ENCODE measurements at places on chromosomes 16 and 17.
A peak's percentile ranks its signal among the peaks of the same experiment; 100 is the strongest.

DNA sequence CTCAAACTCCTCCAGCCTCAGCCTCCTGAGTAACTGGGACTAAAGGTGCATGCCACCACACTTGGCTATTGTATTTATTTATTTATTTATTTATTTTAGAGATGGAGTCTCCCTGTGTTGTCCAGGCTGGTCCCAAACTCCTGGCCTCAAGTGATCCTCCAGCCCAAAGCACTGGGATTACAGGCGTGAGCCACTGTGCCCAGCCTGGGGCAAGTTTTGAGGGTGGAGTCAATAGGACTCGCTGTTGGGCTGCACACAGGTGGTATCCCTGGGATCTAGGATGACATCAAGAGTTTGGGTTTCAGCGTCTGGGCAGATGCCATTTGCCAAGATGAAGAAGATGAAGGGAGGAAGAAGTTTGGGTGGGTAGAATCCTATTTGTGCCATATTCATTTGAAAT lies 213.9 kb downstream of the GSG1L start:
- DNase-seq = no peak

DNA sequence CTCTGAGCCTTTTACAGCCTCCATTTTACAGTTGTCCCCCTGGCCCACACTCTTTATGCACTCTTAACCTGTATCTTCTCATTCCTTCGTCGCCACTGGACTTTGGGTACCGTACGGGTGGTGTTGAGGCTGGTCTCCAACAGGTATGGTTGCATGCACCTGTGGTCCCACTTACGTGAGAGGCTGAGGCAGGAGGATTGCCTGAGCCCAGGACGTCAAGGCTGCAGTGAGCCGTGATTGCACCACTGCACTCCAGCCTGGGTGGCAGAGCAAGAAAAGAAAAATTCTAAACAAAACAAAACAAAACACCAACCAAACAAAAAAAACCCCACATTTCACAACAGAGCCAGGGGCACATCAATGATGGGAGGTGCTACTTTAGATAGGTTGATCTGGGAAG lies 14.4 kb upstream of the TMEM98 start:
- DNase-seq = no peak

- DNase-seq = no peak
These were observed 30.2 kb downstream of the SALL1 start for GRCh38 chr16:51120730-51121347.

DNA sequence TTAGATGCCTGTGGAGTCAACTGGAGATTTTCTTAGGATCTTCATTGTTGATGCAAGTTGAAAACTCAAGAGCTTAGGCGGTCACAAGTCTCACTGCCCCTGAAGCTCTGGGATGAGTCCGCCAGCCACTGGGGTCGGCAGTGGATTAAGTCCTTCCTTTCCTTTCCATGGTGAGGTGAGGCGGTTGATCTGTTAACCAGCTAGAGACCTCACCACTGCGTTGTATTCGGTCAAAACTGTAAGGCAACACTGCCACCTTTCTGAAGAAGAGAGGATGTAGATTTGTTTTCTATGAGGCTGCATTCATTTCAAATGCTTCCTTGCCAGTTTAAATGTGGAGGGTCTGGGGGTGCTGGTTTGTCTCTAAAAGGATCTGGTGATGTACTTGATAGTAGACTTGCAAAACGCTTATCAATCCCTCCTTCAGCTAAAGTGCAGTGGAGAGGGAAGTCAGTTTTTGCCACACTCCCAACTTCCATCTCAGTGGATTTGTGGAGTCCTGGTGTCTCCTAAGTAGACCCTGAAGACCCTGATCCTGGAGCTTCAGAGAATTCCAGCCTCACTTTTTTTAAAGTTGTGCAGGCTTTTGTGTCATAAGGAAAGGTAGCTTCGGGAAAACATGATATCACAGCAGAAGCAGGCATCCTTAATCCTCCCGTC lies 1.7 kb downstream of the MYOCD start:
- DNase-seq = peak; percentile 65

- DNase-seq = no peak
These were observed 95.0 kb upstream of the RCVRN start for GRCh38 chr17:9999919-10000695.

DNA sequence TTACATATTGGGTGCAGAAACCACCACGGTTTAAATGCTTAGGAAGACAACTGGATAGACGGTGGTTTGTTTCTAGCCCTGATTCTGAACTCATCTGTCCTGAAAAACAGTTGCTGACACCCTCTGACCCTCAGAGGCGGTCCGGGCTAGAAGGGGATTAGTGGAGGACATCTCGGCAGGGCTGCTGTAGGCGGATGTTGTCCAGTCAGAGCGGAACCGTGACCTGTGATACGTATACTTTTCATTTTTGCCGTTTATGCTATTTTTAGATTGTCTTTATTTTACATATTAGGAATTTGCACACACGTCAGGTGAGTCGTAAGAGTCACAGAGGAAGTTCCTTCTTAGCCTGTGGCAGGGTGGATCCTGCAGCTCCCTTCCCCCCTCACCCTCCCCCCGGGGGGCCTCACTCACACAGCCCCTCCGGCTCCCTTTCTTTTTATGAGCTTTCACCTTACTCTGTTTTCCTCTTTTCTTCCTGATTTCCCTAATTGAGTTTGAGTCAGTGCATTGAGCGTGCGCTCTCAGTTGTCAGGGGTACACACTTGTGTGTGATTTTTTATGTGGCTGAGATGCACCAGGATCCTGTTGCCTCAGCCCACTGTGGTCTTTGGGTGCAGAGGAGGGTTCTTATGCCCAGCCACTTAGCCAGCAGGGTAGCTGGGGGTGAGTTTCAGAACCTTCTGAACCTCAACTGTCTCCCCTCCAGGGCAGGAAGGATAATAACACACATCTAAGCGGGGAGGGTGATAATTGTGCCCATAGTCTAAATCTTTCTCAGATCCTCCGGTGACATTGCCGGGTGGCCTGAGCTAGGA lies 211.1 kb upstream of the CHMP6 start:
- DNase-seq = peak; percentile 31

- no peak for DNase-seq
These were observed 107.8 kb downstream of the CYB561 start for GRCh38 chr17:63338272-63338671.

DNA sequence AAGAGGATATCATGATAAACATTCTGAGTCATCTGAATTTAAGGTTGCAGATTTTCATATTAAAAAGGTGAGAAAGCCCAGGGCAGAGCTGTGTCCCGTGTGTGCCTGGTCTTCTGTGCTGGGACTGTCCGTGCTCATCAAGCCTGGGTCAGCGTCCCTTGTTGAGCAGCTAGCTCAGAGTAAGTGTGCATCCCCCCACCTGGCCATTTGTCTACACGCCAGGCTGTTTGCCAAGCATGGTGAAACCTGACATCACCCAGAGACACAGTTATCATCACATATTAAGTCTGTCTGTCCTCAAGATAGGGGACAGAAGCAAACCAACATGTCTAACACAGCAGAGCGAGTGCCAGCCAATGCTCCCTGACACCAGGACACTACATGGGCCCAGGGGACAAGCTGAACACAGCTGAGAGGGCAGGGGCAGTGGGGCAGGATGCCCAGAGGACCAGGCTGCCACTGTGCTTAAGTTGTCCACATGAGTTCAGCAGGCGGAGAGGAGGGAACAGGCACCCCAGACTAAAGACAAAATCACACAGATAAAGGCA lies 57.9 kb upstream of the CNEP1R1 start:
- DNase-seq = no peak
